Activated naive CD8-positive, alpha-beta T cell treated with anti-CD3 and anti-CD28 coated beads, Interleukin-2, amount 10 ng/mL, durations not matched to agents 7 days and 5 days (primary cell): ENCODE measurements at places on chromosomes 6 and 20.

- DNase-seq, result no peak
- H3K4me1 ChIP-seq, result peaks cover 14% of the 10 kb centered on the region
- H3K27me3 ChIP-seq, result no peaks in the 10 kb centered on the region
- H3K36me3 ChIP-seq, result peaks cover 16% of the 10 kb centered on the region
Measured at GRCh38 chr6:118546880-118547218, 1.2 kb upstream of the PLN start.

GRCh38 chr6:44627091-44627882 lies 239.8 kb downstream of the CDC5L start:
- no peak overlapping the region for H3K4me3 ChIP-seq
- no peak overlapping the region for H3K27ac ChIP-seq
- peaks cover 8% of the 10 kb centered on the region for H3K4me1 ChIP-seq

DNA sequence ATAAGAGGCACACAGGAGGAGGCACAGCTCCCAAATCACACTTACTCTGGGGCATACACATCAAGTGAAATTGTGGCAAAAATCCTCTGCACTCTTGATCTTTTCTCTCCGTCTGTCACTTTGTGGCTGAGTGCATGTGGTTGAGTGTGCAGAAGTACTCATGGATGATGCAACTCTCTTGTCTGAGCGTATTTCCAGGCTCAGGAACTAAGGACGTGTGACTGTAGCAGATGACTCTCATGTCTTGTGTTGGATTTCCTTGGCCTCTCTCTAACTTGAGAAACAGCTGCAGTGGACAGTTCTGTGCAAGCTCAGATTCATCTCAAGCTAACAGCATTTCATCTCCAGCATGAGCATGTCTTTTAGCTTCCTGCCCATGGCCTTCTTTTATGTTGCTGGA lies 245.4 kb upstream of the FLRT3 start:
- no peak overlapping the region for H3K27ac ChIP-seq
- H3K4me1 ChIP-seq, result no peaks in the 10 kb centered on the region
- no peak for DNase-seq
- H3K4me3 ChIP-seq, result no peak overlapping the region
- no peaks in the 10 kb centered on the region for H3K36me3 ChIP-seq

- H3K4me1 ChIP-seq, result no peaks in the 10 kb centered on the region
- no peak overlapping the region for H3K4me3 ChIP-seq
- no peak overlapping the region for H3K27ac ChIP-seq
- no peaks in the 10 kb centered on the region for H3K27me3 ChIP-seq
- H3K36me3 ChIP-seq, result no peaks in the 10 kb centered on the region
- no peak for DNase-seq
Measured at GRCh38 chr6:147486683-147487082, 21.8 kb upstream of the SAMD5 start.

DNA sequence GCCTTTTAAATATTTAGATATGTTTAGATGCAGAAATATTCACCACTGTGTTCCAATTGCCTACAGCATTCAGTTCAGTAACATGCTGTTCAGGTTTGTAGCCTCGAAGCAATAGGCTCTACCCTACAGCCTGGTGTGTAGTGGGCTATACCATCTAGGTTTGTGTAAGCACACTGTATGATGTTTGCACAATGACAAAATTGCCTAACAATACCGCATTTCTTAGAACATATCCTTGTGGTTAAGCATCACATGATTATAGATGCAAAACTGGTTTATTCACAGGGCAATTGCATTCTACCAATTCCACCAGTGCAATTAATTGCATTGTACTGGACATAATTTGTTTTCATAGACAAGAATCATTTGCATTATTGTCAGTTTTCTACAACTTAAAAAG lies 7.9 kb upstream of the SLC22A16 start:
- no peak overlapping the region for H3K27ac ChIP-seq
- no peaks in the 10 kb centered on the region for H3K4me1 ChIP-seq
- DNase-seq, result no peak
- no peak overlapping the region for H3K4me3 ChIP-seq
- peaks cover 19% of the 10 kb centered on the region for H3K27me3 ChIP-seq
